NCI-H1092 (cell line): ENCODE measurements at places on chromosomes 3 and 15.

DNA sequence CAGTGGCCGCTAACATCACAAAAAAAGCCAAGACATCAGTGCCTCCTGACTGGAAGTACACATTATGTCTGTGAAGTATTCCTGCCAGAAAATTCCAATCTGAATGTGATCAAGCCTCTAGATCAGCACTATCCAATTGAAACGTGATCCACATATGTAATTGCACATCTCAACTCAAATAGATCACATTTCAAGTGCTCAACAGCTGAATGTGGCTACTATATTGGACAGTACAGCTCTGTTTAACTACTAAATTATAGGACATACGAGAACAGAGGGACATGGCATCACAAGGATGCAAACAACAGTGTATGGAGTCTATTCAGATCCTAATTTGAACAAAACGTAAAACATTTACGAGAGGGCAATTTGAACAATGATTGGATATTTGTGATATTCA, 542 bp upstream of the UBAP1L start:
- no peak for DNase-seq

- no peak for DNase-seq
Observed at GRCh38 chr15:50484781-50485180, 60.6 kb downstream of the USP8 start.

DNA sequence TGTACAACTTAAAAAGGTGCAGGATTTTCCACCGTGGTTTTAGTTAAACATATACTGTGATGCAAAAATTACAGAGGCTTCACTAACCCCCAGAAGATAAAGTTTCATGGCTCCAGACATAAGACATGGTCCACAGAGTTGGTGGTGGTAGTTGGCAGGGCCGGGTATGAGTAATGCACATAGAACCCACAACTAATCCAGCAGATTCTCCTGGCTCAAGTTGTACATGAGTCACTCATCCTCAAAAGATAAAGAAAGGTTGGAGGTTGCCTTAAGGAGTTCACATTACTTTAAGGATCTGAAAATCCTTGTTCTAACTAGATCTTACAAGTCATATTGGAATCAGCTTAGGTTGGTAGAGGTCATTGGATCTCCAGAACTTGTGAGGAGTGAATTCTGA, 98.3 kb upstream of the ZBTB20 start:
- DNase-seq = no peak

- no peak for DNase-seq
Observed at GRCh38 chr3:42493126-42493797, 9.2 kb upstream of the VIPR1 start.

- DNase-seq = no peak
Observed at GRCh38 chr15:86942285-86942684, 862.6 kb downstream of the AGBL1 start.

GRCh38 chr3:109806929-109807328, 469.6 kb upstream of the DPPA4 start:
- DNase-seq = no peak
